ENCODE measurements at places on chromosomes 6 and 20.

- no peak for DNase-seq
These were observed 81.4 kb downstream of the LAMA2 start for GRCh38 chr6:128964233-128964755.

DNA sequence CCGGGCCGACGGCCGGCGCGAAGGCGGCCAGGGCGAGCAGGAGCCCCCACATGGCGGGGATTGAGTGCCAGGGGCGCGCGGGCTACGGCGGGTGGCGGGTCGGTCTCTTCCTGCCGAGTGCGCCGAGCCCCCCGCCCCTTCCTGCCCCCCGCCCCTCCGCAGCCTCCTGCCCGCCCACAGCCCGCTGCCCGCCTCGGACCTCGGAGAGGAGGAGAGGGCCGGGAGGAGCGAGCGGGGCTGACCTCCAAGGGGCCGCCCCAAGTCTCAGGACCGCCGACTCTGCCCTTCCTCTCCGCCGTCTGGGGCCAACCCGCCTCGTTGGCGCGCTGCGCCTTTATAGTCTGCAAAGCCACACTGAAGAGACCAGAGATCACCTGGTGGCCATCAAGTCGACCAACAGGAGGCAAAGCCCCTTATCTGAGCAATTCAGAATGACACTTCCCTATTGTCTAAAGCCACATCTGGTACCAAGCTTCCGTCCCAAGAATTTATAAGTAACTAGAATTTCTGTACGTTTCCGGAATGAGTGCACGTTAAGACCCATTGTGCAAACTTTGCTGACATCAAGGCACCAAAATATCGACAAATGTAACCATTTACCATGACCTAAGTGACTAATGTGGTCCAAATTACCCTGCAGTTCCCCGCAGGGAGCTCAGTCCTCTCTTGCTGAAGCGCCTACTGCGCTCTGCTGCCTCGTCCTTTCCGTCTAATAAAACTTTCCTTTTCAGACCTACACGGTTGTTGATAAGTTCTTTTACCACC, at the start of gene CPXM1:
CPXM1 (minus strand) TSS at position 107 of the 765 bp plus-strand sequence; CDS start at position 52, 55 bp downstream.
- no peak for DNase-seq

DNA sequence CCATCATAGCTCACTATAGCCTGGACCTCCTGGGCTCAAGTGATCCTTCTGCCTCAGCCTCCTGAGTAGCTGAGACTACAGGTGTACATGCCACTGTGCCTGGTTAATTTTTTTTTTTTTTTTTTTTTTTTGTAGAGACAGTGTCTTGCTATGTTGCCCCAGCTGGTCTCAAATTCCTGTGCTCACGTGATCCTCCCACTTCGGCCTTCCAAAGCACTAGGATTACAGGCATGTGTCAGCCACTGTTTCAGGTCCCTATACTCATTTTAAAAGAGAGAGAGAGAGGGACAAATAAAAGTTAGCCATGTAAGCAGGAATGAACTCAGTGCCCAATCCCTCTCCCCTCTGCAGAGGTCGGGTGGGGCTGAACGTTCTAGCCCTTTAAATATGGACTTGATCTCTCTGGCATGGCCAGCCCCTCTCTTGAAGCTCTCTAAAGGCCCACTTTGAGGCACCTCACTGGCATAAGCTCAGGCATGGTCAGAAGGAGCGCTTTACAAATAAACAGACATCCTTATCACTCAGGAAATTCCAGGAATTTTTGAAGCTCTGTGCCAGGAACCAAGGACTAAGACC, 9.0 kb upstream of the SERPINB1 start:
- no peak for DNase-seq

GRCh38 chr20:51306521-51307358, 235.8 kb downstream of the NFATC2 start:
- peak; percentile 69 for DNase-seq

GRCh38 chr6:44524476-44525227, 137.1 kb downstream of the CDC5L start:
- no peak for DNase-seq

DNA sequence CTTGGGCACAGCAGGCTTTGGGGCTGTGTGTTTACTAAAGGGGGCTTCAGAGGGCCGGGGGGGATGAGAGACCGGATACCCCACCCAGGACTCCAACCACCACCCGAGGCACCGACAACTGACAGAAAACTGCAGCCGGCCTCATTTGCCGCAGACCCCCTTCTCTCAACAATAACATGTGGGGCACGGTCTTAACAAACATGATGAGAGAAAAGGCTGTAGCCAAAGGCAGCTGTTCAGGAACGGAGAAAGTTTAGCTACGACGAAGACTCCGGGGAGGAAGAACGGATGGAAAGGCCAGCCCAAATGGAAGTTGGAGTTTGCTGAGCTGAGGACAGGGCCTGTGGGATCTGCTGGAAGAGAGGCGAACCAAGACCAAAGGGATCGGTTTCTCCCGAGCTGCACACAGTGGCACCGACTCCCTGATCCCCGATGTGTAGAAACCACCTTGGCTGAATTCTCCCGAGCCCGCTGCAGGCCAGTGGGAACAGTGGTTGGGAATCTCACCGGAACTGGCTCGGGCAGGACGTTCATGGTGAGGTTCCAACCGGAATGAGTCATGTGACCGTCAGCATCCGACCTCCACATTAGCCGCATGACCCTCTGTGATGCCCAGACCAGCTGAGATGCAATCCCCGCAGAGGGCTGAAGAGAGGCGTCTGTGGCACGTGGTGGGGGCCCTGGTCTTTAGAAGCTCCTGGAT, 359.3 kb downstream of the TAF4 start:
- DNase-seq: no peak

Data from posterior cingulate gyrus (tissue), 11 donors.